Mucosa of descending colon (tissue), 3 donors: ENCODE measurements at places on chromosomes 2 and 18. TPM values are rescaled to one million over a fixed set of nuclear protein-coding genes. Genes with fewer than 3 reads are reported as not detected.
A peak's percentile ranks its signal among the peaks of the same experiment; 100 is the strongest.

DNA sequence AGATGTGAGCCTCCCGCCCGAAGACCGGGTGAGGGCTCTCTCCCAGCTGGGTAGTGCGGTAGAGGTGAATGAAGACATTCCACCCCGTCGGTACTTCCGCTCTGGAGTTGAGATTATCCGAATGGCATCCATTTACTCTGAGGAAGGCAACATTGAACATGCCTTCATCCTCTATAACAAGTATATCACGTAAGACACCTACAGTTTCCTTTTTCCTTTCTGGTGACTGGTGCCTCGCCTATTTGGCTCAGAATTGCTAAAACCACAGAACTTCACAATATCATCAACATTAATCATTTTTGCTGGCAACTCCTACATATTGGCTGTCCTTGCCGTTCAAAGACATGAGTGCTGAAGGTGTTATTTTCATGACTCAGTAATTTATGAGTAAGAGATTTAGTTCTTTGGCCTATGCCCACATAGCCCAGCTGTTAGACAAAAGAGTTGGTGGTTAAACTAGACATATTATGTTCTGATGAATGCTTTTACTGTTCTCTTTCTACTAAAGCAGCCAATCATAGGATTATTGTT lies 2.2 kb downstream of the STAMBP start:
- no peak for DNase-seq

DNA sequence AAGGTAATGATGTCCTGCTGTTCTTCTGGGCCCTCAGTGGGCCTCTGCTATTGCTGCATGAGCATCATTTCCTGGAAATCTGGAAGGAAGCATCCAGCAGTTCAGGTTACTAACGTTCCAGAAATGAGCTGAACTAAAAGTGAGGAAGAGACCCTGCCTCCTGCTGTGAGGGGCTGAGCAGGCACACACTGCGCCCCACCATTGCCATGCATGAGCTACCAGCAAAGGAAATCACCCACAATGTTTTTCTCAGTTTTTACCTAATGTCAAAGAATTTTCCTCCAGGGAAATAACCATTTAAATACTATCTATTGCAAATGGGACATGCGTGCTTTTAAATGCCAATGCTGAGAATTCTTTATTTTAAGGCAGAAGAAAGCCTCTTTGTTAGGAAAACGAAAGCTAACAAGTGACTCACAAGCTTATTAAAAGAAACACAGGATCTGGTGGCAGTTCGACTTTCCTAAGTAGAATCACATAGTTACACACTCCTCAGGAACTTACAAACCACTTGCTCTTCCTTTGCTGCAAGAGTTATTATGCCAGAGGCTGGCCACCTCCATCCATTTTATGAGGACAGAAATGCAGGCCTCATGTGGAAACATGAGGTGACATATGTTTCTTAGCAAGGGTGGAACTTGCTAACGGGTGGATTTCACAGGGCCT lies 152.6 kb upstream of the TTC39C start:
- no peak for DNase-seq

The GATA6 gene
- 21.9 TPM for total RNA-seq

GRCh38 chr2:59027320-59027719 lies 786.2 kb upstream of the FANCL start:
- no peak for DNase-seq

DNA sequence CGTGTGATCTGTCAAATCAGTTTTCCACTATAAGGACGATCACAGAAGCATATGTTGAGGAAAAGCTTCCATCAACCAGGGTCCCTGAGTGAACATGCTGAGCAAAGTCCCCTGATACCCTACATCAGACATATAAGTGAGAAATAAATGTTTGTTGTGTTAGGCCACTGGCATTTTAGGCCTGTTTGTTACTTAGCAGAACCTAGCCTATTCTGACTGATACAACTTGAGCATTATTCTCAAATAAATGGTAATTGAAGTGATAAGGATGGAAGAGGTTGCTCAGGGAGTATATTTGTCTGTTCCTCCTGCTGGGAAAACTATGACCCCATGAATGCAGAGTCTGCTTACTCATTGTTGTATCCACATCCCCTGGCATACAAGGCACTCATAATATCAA lies 106.4 kb downstream of the LOXHD1 start:
- no peak for DNase-seq

- no peak for DNase-seq
Measured at GRCh38 chr18:44766450-44766849, 85.8 kb downstream of the SETBP1 start.

DNA sequence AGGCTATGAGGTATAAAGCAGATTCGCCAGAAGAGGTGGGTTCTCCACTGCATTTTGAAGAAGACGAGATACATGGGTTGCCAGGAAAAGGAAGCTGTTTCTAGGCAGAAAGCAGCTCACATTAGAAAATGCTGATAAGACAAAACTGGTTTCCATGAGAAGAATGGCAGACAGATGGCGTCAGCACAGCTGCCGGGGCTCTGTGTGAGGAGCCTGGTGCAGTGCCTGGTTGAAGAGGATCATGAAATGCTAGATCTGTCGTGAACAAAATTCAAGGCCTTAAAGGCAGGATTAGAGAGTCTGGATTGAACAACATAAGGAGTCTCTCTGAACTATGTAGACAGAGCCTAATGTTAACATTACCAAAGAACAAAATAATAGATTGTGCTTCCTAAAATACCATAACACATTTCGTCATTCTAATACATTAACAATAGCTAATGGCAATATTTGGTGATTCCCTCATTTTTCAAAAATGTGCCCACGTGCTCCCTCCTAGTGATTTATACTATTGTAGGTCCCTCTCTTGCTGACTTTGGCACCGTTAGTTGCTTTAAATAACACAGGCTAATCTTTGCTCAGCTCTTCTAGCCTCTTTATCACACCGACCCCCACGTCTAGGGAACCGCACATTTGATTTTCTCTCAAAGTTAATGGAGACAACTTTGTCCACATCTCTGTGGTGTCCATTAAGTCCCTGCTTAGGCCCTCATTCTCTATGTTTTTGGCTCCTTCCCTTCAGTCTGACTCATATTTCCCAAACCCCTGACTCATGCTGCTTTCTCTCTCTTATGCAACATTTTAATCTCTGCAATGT lies 38.2 kb downstream of the EFEMP1 start:
- DNase-seq: no peak

- no peak for DNase-seq
Measured at GRCh38 chr2:230537531-230537976, 121.6 kb downstream of the SP100 start.

The CACNB4 gene
- total RNA-seq: 1.4 TPM

GRCh38 chr2:239767021-239767905 lies 257.9 kb downstream of the NDUFA10 start:
- DNase-seq: no peak

- DNase-seq: no peak
Measured at GRCh38 chr2:85803704-85804425, 50.1 kb downstream of the ATOH8 start.

DNA sequence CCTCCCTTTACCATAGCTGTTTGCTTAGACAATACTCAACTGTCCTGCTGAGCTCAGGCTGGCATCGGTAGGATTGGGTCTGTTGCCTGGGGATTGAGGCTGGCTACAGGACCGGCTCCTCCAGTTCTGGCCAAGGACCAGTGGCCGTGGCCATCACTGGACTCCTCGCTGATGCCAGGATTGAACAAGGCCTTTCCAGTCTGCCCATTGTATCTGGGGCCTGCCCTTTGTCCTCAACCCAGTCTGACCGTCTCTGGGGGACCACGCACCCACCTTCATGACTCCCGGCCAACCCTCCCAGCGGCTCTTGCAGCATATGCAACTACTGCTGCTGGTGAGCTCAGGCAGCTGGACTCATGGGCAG lies 28.7 kb downstream of the SH2D6 start:
- no peak for DNase-seq

DNA sequence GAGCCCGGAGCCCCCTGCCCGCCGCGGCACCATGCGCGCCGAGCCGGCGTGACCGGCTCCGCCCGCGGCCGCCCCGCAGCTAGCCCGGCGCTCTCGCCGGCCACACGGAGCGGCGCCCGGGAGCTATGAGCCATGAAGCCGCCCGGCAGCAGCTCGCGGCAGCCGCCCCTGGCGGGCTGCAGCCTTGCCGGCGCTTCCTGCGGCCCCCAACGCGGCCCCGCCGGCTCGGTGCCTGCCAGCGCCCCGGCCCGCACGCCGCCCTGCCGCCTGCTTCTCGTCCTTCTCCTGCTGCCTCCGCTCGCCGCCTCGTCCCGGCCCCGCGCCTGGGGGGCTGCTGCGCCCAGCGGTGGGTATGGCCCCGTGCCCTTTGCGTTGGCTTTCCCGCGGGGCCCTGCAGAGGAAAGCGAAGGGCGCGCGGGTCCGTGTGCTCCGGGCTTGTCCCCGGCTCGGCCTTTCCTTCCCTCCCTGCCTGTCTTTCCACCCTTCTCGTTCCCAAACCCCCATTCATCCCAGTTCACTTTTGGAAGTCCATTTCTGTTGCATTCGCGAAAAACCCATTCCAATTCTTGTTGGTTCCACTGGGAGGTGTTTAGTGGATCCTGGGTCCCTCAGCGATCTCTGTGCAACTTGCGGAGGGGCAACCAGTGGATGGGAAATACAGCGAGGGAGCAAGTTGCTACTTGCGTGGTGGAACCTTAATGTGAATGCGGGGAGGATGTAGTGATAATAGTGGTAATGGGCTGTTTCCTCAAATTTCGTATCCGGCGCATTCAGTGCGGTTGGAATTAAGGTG lies 599 bp downstream of the ADAM23 start:
- no peak for DNase-seq

DNA sequence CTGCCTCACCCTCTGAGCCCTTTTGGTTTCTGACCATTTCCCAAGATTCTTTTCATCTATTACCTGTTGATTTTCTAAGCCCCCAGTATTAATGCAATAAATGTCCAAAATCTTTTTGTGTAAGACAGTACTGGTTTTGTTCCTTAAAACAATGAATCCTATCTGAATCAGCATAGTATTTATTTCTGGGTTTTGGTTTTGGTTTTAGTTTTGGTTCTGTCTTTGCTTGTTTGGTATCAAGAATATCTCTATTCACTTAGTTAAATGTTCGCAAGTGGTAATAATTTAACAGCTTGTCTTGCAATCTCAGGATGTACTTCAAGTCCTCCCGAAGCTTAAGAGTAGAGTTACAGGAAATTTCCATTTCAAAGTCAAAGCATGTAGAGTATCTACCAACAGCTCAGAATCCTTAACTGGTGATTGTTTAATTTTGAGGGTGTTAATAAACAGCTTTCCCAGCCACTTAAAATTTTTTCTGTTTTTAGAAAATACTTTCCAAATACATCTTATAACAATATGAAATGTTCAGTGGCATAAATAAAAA lies 67.7 kb upstream of the NEDD4L start:
- no peak for DNase-seq

The NRP2 gene
- total RNA-seq: 12.3 TPM

The PDE1A gene
- total RNA-seq: 1.1 TPM

- no peak for DNase-seq
Measured at GRCh38 chr2:180110469-180110868, 103.4 kb upstream of the CWC22 start.

DNA sequence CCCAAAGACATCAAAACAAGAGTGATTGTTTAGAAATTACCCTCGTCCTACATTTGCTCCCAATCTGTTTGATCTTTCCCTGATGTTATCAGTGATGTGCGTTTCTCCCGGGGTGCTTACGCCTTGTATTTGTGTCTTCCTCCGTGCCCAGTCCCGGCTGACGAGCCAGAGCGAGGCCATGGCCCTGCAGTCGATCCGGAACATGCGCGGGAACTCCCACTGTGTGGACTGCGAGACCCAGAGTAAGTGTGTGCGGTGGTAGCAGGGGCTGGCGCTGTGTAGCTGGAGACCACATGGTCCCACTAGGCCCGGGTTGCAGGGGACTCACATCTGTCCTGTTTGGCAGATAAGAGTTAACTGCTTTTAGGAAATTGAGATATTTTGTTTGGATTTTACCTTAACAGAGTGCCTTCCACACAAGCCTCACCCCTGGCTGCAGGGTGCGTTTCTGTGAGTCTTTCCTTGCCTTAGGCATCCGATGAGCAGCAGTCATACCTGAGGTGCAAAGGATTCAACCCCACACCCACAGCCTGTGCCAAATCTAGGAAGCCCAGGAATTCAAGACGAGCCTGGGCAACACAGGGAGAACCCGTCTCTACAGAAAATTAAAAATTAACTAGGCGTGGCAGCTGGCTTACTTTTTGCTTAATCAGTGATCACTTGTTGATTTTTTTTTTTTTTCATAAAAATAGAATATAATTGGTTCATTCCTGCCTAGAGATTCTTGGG lies 127.4 kb downstream of the GBX2 start:
- no peak for DNase-seq

- peak; percentile 21 for DNase-seq
Measured at GRCh38 chr2:103959174-103960128, 894.5 kb upstream of the POU3F3 start.

The FAM237A gene
- not detected for total RNA-seq

GRCh38 chr2:54613386-54613785 lies 110.1 kb upstream of the EML6 start:
- DNase-seq: no peak

- no peak for DNase-seq
Measured at GRCh38 chr2:108266218-108266617, 22.5 kb upstream of the SULT1C2 start.

DNA sequence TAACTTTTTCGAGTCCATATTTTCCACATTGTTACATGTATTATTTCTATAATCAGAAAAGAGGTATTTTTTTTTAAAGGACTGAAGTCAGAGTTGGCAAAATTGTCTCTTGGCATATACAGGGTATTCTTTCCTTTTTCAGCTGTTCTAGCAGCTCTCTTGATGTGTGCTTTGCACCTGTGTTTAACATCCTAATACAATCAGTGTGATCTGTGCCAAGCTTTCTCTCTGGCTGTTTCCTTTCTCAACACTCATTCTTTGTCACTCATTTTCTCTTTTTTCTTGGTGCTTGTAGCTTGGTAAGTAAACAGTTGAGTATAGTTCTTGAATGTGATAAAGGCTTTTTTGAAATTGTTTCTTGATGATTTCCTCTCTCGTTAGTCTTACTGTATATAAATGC lies 9.2 kb downstream of the RNMT start:
- no peak for DNase-seq

DNA sequence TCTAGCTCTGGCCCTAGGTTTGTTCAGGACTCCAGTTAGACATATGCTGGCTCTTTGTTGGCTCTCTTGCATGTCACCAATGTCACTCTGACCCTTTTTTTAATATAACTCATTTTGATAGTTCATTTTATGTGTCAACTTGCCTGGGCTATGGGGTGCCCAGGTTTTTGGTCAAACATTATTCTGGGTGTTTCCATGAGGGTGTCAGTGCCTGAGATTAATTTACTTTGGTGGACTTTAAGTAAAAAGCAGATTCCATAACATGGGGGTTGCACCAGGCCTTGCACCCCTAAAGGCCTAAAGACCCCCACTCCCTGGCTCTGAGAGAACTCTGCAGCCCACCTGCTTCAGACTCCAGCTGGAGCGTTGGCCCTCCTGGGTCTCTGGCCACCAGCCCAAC lies 48.1 kb upstream of the SNTG2 start:
- DNase-seq: no peak

GRCh38 chr2:154447727-154448418 lies 250.6 kb upstream of the KCNJ3 start:
- DNase-seq: no peak
